ENCODE measurements at places on chromosomes 1 and 21. TPM values are rescaled to one million over a fixed set of nuclear protein-coding genes. Genes with fewer than 3 reads are reported as not detected.

RGS13 gene
- not detected for polyA plus RNA-seq

URB1 gene
- 9.3 TPM for polyA plus RNA-seq

GJA9 gene
- 0.74 TPM for polyA plus RNA-seq

AK5 gene
- 2.8 TPM for polyA plus RNA-seq

TMEM51 gene
- 19.1 TPM for polyA plus RNA-seq

CTPS1 gene
- 24.9 TPM for polyA plus RNA-seq

CD52 gene
- 9.6 TPM for polyA plus RNA-seq

TRAF3IP3 gene
- polyA plus RNA-seq = 1.8 TPM

MAP1LC3C gene
- polyA plus RNA-seq = 0.96 TPM

- no peak for DNase-seq
Measured at GRCh38 chr1:50929376-50929958, 30.6 kb downstream of the FAF1 start.

DNA sequence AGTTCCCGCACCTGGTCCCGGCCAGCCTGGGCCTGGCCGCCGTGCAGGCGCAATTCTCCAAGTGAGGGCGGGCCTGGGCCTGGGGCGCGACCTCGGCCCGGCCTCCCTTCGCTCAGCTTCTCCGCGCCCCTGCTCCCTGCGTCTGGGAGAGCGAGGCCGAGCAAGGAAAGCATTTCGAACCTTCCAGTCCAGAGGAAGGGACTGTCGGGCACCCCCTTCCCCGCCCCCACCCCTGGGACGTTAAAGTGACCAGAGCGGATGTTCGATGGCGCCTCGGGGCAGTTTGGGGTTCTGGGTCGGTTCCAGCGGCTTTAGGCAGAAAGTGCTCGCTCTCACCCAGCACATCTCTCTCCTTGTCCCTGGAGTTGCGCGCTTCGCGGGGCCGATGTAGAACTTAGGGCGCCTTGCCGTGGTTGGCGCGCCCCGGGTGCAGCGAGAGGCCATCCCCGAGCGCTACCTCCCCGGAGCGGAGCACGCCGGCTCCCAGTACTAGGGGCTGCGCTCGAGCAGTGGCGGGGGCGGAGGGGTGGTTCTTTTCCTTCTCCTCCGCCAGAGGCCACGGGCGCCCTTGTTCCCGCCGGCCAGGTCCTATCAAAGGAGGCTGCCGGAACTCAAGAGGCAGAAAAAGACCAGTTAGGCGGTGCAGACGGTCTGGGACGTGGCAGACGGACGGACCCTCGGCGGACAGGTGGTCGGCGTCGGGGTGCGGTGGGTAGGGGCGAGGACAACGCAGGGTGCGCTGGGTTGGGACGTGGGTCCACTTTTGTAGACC, 1.2 kb downstream of the OLIG1 start:
- DNase-seq = no peak

DNA sequence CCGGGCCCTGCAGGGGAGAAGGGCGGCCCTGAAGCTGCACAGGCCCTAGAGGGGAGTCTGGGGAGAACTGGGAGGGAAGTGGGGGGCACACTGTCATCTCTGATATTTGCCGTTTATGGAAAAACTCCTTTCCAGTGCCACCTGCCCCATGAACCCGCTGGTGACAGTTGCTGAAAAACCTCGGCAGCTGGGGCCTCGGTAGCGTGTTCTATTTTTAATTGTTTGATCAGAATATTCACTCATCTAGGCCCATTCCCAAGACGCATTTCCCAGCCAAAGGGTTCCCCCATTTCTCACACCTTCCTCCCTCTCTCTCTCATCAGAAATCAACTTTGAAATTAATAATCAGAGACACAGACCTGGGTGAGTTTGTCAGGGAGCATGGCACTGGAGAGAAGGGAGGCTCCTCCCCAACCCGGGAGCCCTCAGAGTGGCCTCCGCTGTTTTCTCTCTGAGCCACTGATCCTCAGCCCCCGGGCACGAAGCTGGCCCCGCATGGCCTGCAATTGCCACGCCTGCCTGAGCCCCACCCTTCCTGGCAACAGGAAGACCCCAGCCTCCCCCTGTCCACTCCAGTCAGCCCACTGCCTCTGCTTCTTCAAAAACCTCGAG, 111.1 kb downstream of the CASZ1 start:
- DNase-seq = no peak

GRCh38 chr1:161803181-161803580, 37.1 kb downstream of the ATF6 start:
- DNase-seq = no peak

- DNase-seq = no peak
Measured at GRCh38 chr1:225635649-225636048, 17.3 kb downstream of the ENAH start.

- DNase-seq = no peak
Measured at GRCh38 chr1:25821630-25822091, 1.9 kb downstream of the MTFR1L start.

DNA sequence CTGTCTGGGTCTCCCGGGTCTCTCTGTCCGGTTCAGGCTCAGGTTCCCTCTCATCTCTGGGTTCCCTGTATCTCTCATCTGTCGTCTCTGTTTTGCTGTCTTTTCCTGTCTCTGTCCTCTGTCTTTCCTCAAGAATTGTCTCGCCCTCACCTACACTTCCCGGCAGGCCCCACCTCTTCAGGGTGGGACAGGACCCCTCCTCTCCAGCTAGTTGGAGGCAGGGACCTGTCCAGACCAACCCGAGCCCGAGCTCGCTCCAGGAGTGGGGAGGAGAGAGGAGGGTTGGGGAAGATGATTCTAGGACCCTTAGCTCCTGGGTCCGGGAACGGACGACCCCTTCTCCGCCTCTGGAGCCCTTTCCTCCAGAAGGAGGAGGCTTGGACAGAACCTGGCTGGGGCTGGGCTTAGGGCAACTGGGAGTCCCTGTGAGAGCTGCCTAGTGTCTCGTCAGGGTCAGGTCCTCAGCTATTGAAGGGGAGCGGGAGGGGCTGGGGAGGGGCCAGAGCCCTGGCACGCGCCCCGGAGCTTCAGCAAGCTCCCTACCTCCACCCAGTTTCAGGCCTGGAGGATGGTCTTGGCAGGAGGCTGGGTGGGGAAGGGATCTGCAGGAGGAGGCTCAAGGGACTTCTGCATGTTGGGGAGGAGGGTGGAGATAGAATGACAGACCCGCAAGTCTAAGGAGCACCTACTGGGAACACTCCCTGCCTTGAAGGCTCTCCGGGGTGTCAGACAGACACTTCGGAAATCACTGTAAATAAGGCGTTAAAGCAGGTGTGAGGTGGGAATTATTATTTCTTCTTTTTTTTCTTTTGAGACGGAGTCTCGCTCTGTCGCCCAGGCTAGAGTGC, 26.3 kb upstream of the EPB41 start:
- no peak for DNase-seq

- no peak for DNase-seq
Measured at GRCh38 chr1:36835696-36836095, 198.6 kb downstream of the GRIK3 start.

- DNase-seq = no peak
Measured at GRCh38 chr21:41817228-41817627, 50.4 kb upstream of the RIPK4 start.

DNA sequence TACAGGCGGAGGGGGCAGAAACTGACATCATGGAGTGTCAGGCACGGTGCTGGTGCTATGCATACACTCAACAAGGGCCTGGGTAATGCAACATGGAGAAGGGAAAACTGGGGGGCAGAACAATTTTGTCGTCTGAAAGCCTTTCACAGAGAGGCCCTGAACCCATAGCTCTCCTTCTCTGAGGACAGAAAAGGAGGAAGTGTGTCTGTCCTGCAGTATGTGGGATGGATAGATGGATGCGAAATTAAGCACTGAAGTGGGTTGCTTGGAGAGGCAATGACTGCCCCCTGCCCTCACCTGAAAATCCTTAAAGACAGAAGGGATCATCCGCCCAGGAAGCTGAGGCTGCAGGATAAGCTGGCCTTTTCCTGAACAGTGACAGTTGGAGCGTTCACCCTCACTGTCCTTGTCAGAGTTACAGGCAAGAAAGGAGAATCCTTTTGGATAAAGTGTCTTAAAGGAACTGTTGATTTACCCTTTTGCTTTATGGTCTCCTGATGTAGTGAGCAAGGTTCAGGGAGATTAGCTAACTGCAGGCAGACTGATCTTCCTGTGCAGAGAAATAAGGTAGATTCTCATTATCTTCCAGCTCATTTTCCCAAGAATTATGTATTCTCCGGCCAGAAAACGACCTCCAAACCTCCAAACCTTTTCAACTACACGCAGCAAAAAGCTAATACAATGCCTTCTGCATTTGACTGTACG, 1.6 kb upstream of the FAM20B start:
- no peak for DNase-seq

DNA sequence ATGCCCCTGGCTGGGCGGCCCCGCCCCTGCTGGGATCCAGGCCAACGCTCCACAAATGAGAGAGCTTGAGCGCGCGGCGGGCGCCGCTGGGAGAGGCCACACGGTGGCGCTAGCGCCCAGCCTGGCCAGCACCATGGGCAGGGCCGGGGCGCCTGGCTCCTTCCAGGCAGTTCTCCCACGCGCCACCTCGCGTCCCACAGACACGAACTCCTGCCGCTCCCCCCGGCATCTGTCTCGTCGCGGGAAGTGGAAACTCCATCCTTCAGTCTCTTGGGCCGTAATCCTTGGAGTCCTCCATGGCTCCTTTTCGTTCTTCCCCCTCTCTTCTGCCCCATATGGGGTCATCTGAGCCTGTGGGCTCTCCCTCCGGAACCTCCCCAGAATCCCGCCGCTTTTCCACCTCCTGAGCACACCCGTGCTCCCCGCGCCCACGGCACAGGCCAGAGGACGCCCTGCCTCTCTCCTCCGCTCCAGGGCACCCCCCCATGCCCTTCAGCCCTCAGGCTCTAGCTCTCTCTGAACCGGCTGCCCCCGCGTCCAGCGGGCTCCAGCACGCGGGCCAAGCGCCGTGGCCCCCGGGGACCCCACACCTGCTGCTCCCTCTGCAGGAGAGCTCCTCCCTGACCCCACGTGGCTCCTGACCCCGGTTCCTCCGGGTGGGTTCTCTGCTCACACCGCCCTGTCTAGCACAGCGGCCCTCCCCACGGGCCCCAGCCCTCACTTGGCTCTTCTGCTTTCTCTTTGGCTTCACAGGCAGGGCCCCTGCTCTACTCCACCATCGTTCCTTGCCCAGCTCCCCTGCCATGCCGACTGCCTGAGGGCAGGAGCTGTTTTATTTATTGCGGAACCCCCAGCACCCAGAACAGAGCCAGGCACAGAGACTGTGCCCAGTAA, 31.9 kb upstream of the EDN2 start:
- no peak for DNase-seq

- no peak for DNase-seq
Measured at GRCh38 chr1:22575532-22576149, 12.4 kb downstream of the EPHA8 start.

GRCh38 chr1:179305450-179305849, 11.9 kb downstream of the SOAT1 start:
- no peak for DNase-seq

GRCh38 chr1:14686701-14687100, 88.2 kb downstream of the KAZN start:
- DNase-seq = no peak

DNA sequence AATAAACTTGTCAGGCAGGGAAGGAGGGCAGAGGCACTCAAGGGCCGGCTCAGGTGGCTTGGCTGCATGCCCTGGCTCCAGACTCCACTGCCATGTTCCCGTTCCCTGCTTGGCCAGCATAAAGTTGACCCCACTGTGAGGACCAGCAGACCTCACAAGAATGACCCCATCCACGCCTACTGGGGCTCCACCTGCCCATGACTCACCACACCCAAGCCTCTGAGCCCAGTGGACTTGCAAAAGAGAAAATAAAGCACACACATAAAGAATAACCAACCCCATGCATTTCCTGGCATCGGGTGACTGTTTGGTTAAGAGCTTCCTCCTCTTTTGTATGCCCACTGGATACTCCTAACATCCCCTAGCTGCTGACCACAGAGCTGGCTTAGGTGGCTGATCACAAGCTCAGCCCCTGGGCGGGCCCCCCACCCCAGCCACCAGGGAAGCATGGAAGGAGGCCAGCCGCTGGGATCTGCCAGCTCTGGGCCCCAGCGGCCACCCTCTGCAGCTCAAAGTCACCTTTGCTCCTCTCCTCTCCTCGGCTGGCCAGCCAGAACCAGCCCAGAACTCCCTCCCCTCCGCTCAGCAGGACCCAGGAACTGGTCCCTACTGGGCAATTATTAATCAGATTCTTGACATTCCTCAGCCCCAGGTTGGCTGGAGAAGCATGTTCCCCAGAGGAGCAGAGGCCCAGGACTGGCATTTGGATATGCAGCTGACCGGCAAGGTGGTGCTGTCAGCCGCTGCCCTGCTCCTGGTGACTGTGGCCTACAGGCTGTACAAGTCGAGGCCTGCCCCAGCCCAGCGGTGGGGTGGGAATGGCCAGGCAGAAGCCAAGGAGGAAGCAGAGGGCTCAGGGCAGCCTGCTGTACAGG, at the start of gene KLHDC7A:
Gene KLHDC7A, plus strand, starts transcription at position 616 of the 875 bp plus-strand sequence. Its CDS starts 52 bp downstream, at position 668.
- peak; percentile 55 for DNase-seq

GRCh38 chr1:225825607-225826007, 15.7 kb downstream of the EPHX1 start:
- DNase-seq = no peak

DNA sequence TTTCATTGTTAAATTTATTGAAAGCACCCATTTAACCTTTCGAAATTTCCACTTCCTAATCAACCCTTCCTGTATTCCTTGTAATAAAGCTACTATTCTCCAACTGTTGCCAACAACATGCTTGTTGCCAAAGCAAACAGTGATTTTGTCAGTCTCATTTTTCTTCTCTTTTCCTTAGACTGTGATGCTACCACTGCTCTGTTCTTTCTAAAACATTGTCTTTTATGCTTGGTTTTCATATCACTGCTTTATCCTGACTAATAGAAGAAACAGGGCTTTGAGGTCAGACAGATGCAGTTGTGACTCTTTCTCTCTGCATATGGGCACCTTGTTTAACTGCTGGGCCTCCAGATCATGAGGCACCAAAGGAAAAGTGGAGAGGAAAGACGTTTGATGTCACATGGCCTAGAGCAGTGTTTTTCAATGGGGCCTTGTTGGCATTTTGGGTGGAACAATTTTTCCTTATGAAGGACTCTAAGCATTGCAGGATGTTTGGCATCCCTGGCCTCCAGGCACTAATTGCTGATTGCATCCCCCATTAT, 56.1 kb downstream of the HMCN1 start:
- DNase-seq = no peak

GRCh38 chr1:22780696-22781095, 70.1 kb downstream of the EPHB2 start:
- no peak for DNase-seq

DNA sequence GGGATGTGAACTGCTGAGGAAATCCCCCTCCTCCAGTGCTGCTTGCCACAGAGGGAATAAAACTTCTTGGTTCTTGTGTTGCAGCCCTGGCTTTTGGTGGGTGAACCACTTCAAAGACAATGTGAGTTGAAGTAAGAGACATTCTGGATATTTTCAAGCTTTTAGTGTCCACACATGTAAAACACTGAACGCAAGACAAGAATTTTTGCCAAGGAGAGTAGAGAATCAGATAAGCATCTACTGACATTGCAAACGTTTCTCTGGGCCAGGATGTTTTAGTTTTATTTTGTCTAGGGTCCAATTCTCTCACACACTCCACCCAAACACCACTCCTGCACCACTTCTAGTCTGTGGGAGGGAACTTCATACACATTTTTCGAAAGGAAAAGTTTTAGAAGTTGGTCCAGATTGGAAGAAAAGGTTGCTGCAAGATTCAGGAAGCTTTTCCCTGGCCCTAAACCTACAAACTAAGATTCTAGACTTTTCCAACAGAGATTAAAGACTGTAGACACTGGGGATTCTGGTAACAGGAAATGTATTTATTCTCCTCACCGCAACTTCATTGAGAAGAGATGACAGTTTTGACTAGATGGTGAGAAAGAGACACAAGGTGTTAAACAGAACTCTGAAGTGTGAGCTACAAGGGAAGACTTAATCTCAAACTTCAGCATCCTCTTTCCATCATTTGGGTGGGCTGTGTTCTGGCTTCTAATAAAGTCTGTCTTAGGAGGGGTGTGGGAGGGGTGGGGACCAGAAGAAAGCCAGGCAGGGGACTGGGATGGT, 16.1 kb downstream of the FASLG start:
- DNase-seq = no peak

GRCh38 chr1:226920446-226920894, 19.6 kb upstream of the COQ8A start:
- DNase-seq = no peak
